ENCODE measurements at places on chromosomes 11 and 22.

DNA sequence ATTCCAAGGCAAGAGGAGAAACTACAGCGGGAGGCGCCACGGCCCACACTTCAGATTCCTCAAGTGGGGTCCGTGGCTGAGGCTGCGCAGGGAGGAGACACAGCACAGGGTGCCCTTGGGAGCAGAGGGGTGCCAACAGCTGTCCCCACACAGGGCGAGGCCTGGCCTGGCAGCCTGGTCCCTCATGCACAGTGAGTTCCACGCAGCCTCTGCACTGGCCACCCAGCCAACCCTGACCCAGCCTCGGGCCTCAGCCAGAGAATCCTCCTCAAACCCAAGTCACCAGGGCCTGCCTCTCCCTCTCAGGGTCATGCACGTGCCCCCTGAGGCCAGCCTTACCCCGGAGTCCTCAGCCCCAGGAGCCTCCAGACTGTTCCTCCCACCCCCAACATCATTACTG, 22.4 kb upstream of the MOB2 start:
- no peak for DNase-seq

DNA sequence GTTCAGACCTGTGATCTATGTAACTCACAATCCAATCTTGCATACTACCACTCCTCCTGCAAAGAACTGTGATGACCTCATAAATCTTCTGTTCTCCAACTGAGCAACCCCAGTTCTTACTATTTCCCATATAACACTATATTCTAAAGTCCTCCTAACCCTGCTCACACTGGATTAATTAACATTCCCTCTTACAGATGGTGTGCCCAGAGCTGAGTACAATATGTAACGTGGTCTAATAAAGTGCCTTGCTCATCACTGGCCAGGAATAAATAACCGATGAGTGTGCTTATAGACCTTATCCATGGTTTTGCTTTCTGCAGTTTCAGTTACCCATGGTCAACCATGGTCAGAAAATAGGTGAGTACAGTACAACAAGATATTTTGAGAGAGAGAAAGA, 28.6 kb downstream of the PRCP start:
- DNase-seq, result no peak

- DNase-seq, result no peak
These were observed 536.9 kb downstream of the TBC1D22A start for GRCh38 chr22:47299211-47299862.

DNA sequence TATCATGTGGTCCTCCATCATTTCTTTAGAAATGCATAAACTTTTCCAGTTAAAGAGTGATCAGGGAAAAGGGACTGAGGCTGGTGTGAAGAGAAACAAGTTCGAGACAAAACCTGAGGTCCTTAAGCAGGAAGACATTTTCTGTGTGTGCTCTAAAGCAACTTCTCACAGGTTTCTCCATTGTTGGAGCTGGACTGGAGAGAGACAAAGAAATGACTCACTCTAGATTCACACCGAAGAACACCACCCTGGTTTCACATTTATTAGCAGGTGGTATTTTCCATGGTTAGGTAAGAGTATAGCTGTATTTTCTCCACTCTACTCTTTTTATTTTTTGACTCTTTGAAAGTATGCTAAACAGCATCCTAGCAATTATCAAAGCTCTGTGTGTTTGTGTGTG, 736.4 kb downstream of the KCNA4 start:
- no peak for DNase-seq

GRCh38 chr22:27810609-27811151, 9.1 kb upstream of the MN1 start:
- no peak for DNase-seq

DNA sequence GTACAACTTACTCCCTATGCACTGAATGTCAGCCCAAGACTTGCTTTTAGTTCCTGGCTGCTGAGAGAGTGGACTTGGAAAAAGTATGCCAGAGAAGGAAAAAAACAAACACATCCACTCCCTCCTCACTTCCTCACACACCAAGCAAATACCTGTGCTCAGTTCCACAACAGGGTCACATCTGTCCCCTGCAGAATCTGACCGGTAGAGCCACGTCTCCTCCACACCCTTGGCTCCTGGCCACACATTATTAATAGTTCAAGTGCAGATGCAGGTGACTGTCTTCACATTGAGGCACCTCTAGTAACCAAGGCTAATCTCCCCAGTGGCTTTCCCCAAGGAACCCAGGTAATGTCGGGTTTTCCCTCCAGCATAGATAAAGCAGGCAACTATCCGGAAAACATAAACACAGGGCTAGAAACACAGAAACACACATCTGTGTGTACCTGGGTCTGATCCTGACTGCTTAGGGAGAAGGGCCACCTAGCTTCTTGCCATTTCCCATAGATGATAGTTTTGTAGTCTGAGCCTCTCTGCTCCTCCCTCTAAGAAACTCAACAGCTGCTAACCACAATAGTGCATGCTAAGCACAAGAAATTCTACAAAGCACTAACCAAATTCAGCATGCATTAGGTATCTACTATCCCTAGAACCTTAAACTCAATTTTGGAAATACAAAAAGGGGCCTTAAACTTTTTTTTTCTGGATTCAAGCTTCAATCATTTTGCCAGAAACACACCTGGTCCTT, 10.2 kb downstream of the SYTL2 start:
- no peak for DNase-seq

DNA sequence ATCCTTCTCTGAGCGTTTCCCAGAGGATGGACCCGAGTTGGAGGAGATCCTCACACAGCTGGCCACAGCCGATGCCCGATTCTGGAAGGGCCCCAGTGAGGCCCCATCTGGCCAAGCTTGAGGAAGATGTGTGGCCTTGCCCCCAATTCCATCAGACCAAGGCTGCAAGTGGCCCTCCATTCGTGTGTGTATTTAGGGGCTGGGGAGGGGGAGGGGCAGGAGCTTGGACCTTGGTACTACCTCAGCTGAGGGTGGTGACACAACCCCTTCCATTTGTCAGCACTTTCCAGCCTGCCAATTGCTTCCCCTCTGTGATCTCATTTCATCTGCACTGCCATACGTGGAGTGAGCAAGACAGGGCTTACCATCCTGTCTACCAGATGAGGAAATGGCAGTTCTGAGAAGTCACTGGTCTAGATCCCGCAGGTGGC, 1.3 kb upstream of the BBS1 start:
- no peak for DNase-seq

- DNase-seq, result no peak
These were observed 36.9 kb downstream of the LIF start for GRCh38 chr22:30209642-30210041.
